ENCODE measurements at places on chromosomes 3 and 15.

GRCh38 chr3:62586356-62586755, 213.0 kb upstream of the FEZF2 start:
- DNase-seq = no peak

DNA sequence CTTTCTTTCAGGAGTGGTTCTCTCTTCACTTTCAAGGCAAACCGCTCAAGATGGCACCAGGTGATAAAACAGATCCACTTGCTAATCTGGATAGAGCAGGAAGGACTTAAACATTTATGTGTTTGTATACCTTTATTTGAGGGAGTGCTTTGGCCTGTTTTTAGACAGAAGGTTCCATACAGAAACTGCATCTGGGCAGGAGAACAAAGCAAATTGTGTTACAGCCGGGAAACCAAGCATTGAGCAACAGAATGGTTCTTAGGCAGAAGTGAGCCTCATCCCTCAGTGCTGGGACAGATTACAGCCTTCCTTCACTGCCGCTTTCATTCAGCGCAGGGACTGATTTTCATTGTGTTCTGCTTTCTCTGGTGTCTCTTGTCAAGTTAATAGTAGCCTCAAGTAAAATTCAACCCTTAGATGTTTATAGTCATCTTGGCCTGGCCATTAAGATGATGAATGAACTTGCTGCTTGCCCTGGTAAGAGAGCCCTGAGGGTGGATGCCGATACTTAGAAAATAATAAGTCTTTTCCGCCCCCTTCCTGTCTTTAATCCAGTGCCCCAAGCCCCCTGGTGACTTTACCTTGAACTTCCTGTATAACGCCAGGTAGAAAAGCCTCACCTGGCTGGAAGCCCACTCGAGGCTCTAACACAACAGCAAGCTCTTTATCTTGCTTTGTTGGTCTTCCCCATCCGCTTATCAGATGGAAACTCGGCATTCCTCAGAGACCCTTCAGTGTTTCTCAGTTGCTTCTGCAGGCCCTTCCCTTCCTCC, 168.0 kb upstream of the CTDSPL start:
- peak; percentile 79 for DNase-seq

- no peak for DNase-seq
Observed at GRCh38 chr3:141722081-141722480, 16.0 kb upstream of the RNF7 start.

DNA sequence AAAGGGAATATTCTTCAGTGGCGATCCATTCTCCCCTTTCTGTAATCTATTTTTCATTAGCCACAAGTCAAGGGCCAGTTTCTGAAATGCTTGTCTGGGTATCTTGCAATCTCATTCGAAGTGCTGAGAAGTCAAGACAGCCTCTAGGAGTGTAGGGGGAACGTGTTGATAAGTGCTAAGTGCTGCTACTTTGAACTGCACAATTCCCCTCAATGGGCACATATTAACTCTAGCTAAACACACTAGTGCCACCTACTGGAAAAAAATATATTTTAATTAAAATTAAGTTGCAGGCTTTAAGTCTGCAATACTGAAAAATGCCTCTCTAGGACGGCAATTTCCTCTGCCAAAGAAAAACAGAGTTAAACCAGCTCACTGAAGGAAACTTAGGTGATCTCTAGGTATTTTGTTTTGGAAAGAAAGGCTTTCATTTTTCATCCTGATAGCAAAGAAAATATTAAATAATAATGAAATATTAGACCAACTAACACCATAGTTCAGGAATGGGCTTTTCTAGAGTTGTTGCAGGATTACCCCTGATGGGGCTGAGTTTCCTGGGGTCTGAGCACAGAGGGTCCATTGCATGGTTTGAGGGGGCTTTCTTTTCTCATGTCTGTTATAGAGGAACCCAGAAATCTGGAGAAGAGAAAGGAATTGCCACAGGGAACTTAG, 181.9 kb upstream of the KBTBD8 start:
- DNase-seq = peak; percentile 88

DNA sequence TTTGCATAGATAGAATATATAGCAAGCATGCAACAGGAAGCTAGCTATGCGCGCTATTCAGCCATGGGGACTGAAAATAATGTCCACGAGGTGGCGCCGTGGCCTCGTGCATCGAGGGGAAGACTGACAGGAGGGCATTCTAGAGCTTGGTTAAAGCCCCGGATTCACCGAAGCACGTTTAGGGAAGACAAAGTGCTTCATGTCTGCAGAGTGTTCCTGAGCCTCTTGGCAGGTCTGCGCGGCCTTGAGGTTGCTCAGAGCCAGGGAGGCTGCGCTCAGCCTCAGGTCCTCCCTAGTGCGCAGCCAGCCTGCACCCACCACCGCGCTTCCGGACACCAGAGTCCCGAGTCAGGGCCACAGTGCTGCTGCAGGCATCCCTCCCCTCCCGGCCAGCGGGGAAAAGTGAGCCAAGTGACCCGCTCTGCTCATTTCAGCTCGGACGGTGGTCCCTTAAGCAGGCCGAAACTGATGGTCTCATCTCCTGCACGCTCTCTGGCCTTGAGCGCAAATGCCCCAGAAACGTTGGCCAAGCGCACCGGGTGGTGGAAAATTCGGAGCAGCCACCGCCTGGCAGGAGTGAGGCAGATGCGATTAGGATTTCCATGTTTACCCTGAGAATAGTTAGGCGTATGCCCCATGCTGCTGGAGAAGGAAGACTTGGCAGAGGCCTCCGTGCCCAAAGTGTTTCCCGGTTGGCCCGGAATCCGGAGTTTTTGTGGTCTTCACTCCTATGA, 24.8 kb downstream of the GABRA5 start:
- DNase-seq = peak; percentile 91

DNA sequence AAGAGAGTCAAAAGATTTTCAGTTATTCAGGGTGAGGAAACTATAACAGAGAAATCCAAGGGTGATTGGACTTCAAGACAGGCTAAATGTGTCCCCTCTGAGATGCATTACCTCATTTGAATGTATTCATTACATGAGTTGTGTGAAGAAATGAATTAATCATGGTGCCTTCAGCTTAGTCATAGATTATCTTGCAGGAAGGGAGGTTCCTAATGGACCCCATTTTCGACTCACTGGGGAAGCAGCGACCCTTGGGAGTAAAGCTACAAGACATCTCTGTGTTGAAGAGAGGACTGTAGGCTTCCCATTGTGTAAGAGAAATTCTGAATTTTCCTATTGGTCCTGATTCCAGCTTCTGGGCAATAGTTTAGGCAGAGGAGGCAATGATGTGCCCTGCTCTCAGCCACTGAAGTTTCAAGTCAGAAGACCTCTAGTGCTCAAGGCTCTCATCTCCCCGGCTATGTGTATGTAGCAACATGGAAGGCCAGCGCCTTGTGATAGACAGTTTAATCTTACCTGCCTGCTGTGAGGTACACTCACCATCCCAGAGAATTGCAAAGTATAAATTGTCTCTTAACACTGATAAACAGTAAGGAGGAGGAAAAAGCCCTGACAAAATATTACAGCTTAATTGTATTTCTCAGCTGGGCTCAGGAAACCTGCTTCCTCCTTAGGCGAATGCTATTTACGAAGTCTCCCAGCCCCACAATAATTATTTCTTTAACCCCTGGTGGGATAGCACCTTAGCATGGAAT, 133.8 kb downstream of the PDCD6IP start:
- DNase-seq = no peak

- no peak for DNase-seq
Observed at GRCh38 chr3:111850537-111850936, 8.5 kb upstream of the PHLDB2 start.

- DNase-seq = no peak
Observed at GRCh38 chr3:22994781-22995180, 208.3 kb upstream of the UBE2E2 start.

GRCh38 chr15:75042730-75043508, 19.5 kb downstream of the PPCDC start:
- peak; percentile 63 for DNase-seq

DNA sequence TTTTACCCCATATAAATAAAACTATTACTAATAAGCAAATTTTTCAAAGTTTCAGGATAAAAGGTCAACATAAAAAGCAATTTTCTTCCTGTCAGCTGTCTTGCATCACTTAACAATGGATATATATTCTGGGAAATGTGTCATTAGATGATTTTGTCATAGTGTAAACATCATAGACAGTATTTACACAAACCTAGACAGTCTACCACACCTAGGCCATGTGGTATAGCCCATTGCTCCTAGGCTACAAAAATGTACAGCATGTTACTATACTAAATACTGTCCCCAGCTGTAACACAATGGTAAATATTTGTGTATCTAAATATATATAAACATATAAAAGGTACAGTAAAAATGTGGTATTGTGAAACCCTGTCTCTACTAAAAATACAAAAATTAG, 156.7 kb downstream of the ANO10 start:
- no peak for DNase-seq

- DNase-seq = no peak
Observed at GRCh38 chr3:120423432-120423831, 27.4 kb downstream of the FSTL1 start.

GRCh38 chr3:134057654-134058110, 28.0 kb upstream of the SLCO2A1 start:
- peak; percentile 19 for DNase-seq

GRCh38 chr3:160355826-160356225, 43.2 kb downstream of the IFT80 start:
- no peak for DNase-seq

DNA sequence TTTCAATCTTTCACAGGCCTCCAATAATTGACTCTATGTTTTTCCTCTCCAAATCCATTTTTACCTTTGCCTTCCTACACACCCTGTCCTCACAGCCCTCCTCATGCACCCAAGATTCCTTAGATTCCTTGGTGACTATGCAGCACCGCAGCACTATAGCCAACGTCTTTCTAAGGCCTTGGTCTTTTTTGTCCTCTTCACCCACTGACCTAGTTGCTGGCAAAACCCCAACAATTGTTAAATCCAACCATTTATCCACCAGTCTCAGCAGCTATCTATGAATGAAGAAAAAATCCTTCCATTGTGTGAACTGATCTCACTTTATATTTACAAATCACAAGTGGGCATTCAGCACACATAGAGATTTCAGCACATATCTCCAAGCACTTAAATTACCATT, 203.9 kb downstream of the VGLL3 start:
- peak; percentile 48 for DNase-seq

DNA sequence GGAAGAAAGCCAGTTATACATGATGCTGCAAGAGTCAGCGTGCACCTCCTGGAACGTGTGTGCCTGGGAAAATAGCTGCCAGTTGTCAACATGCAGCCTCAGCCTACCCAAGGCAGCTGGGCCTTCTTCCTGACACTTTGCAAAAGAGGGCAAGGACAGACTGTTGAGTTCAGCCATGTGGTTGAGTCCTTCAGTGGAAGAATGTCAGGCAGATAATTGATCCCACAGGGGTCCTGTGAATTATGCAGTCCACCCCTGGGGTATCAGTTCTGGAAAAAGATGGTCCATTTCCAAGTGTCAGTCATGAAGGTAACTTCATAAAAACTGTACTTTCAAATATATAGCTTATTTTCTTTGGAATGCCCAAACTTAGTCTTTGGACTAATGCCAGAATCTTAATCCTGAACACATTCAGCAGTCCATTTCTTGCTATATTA, 79.6 kb downstream of the ARNT2 start:
- DNase-seq = no peak

- no peak for DNase-seq
Observed at GRCh38 chr15:41983221-41983620, 10.9 kb upstream of the EHD4 start.

- DNase-seq = no peak
Observed at GRCh38 chr3:56904552-56905215, 102.9 kb upstream of the ARHGEF3 start.

DNA sequence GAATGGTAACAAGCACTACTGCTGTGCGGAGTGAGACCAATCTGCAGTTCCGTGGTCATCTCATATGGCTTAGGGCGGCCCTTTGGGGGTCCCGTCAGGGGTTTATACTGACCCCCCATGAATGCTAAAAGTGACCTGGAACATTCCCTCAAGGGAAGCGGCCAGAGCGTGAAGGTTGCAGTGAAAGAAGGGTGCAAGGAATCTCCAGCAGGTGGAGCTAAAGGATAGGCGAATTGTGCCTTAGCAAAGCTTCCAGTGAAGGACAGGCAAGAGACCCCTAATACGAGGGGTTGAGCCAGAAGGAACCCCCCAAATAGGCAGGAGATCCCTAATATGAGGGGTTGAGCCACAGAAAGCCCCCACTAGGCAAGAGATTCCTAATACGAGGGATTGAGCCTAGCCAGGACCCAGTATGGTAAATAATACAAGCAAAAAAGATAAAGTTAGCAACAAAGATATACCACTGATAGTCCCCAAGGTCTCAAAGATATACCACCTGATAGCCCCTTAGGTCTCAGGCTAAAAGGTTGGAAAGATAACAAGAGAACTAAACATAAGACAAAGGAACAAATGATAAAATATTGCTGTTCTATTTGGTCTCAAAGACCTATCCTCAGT, 32.8 kb downstream of the ZNF589 start:
- DNase-seq = peak; percentile 77

- no peak for DNase-seq
Observed at GRCh38 chr3:14597266-14597665, 54.3 kb upstream of the CCDC174 start.

GRCh38 chr3:89783341-89783927, 676.0 kb downstream of the EPHA3 start:
- DNase-seq = peak; percentile 10

GRCh38 chr3:107401301-107401700, 24.1 kb downstream of the CCDC54 start:
- DNase-seq = no peak

GRCh38 chr3:170225166-170225565, 2.9 kb downstream of the PRKCI start:
- no peak for DNase-seq

GRCh38 chr3:97684490-97684889, 80.1 kb upstream of the ARL6 start:
- no peak for DNase-seq

- peak; percentile 9 for DNase-seq
Observed at GRCh38 chr3:86653661-86654205, 337.2 kb downstream of the VGLL3 start.

DNA sequence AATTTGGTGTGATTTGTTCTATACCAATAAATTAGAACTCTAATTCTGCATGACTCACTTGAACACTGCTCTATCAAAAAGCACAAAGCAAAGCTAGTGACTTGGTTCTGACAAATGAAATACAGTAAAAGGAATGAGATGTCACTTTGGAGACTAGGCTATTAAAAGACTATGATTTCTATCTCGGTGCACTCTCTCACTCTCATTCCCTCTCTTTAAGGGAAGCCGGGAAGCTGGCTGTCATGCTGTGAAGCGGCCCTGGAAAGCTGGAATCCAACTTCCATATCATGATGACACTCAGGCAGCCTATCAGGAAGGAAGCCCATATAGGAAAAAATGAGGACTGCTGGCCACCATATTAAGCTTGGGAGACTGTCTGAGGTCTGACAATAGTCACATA, 590.1 kb upstream of the CBLB start:
- no peak for DNase-seq

- no peak for DNase-seq
Observed at GRCh38 chr3:114646526-114646925, 352.7 kb downstream of the TIGIT start.

GRCh38 chr15:77617476-77618230, 15.1 kb downstream of the LINGO1 start:
- peak; percentile 65 for DNase-seq

DNA sequence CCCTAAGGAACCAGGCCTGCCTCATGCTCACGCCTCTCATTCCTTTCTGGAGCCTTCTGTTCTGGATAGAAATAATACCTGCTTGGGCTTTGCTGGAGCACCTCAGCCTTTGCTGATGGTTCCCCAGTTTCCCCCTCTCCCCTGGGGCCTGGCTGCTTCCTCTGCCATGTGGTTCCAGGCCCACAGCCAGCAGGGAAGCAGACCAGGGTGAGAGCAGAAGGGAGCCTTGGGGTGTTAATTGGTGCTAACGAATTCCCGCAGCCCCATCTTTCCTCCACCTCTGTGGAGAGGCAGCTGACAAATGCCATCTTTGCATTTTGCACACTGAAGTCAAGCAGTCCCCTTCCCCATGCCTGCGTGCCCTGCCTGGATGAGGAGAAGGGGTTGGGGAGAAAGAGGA, 13.1 kb upstream of the CORO2B start:
- no peak for DNase-seq

All from mesendoderm (in vitro differentiated cells).